ENCODE measurements at places on chromosomes 7 and 10. TPM values are rescaled to one million over a fixed set of nuclear protein-coding genes. Genes with fewer than 3 reads are reported as not detected.

GRCh38 chr7:76069238-76069638 is 21.3 kb downstream of the MDH2 start:
- peak; percentile 96 for DNase-seq

DNA sequence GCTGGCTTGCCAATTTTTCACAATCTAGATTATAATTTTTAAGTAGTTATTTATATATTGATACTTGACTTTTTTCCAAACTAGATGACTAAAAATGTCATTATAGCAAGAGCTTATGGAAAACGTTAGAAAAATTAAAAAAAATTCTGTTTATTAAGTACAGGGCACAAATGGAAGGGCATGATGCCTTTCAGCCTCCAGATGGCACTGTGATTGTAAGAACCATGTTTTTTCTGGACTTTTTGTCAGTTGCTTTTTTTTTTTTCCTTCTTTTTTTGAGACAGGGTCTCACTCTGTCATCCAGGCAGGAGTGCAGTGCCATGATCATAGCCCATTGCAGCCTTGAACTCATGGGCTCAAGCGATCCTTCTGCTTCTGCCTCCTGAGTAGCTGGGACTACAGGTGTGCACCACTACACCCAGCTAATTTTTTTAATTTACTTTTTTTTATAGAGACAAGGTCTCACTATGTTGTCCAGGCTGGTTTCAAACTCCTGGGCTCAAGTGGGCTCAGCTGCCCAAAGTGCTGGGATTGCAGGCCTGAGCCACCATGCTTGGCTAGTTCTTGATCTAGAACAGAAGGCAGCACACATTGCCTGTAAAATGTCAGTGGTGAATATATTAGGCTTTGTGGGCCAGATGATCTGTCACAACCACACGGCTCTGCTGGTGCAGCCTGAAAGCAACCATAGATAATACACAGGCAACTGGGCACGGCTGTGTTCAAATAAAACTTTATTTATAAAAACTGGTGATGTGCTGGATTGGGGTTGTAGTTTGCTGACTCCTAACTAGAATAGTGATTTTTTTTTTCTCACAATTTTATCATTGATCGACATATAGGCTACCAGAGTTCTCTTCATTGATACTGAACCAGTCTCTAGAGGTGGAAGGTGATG is 27.4 kb downstream of the UCMA start:
- no peak for DNase-seq

- peak; percentile 71 for DNase-seq
These were observed 122.3 kb downstream of the PPP1R3A start for GRCh38 chr7:113796557-113796956.

- peak; percentile 22 for DNase-seq
These were observed 499 bp downstream of the GAL3ST4 start for GRCh38 chr7:100167912-100168323.

GRCh38 chr7:129970816-129971215 is 18.1 kb upstream of the UBE2H start:
- no peak for DNase-seq

DNA sequence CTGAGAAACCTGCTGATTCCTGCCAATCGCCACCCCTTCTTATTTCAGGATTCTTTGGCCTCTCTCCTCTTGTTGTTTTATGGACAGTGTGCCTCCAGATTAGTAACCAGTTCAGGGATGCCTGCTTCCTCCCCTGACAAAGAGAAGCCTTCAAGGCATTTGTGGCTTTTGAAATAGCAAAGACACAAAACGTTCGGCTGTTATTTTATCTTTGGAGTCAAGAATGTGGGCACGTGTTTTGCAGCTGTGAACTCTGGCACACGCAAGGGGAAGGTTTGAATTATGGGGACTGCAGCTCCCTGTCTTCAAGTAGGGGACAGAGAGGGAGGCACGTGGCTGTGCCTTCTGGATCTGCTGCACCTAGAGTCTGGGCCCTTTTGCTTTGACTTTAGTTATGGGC is 157.9 kb upstream of the GRB10 start:
- peak; percentile 85 for DNase-seq

DNA sequence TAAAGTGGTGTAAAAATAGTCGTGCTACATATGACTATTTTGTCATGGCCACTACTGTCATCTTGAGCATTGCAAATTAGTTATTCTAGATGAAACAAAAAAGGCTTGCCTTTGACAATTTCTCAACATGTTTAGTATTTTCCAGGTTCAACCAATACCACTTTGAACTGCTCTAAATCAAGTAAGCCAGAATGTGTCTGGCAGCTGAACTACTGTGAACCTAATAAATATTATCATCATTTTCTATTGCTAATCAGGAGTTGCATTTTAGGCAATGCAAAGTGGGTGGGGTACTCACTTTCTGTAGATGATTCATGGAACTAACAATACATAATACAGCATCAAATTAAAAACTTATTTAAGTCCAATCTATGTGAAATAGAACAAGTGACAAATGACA is 877.2 kb downstream of the CNTNAP2 start:
- DNase-seq = no peak

GRCh38 chr10:83957168-83957947 is 182.0 kb upstream of the GHITM start:
- DNase-seq = no peak

- peak; percentile 71 for DNase-seq
These were observed 267.4 kb downstream of the ADK start for GRCh38 chr10:74418285-74418872.

DNA sequence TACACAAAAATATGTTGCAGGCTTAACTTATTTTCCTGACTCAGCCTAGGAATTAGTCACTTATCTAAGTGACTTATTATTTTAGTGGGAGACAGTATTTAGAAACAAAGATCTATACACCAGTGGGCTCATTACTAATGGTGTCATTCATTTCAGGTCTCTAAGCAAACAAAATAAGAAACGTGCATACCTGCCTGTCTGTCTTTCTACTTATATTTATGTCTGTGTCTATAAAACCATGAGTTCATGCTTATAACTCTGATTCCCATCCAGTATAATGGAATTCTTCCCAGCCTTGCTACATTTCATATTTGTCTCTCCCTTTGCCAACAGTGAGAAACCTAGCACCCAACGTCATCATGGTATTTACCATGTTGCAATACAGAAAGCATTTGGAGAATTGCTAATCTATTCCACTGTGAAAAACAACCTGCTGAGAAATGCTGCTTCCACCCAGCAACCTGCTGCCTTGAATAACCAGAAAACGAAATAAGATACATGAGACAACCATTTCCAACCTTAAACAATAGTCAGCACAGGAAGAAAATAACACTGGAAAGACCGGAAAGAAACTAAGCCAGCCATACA is 501.0 kb downstream of the GLRX3 start:
- DNase-seq = no peak

GRCh38 chr7:37108615-37109014 is 340.0 kb downstream of the ELMO1 start:
- no peak for DNase-seq

DNA sequence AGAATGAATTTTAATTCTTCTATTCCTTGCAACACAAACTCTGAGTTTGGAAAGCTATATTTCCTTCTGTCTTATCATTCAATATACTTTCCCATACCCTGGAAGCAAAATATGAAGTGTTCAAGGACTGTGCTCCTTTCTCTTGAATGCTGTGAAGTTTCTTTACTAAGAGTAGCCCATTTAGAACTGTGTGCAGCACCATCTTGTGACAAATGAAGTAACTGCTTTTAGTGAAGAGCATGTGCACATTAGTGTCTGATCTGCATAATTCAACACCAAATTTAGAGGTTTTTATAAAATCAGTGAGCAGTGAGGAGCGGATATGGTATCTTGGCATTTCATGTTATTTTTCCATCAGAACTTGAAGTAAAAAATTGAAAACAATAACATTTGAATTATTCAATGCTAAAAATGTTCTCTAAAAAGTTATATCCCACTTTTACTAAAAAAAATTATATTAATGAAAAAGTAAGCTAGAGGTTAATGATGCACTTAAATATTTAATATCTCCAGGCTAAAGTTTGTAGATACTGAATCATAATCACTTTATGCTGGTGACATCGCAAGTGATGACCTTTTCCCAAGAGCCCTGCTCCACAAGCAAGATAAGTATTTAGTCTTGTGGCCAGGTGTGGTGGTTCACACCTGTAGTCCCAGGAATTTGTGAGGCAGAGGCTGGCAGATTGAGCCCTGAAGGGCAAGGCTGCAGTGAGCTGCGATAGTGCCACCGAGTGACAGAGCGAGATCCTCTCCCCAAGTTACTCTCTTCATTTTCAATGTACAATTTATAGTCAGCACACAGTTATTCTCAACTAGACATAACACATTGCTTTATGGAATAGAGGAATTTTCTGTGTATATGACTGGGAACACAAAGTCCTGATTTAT is 108.8 kb upstream of the PCLO start:
- peak; percentile 37 for DNase-seq

DNA sequence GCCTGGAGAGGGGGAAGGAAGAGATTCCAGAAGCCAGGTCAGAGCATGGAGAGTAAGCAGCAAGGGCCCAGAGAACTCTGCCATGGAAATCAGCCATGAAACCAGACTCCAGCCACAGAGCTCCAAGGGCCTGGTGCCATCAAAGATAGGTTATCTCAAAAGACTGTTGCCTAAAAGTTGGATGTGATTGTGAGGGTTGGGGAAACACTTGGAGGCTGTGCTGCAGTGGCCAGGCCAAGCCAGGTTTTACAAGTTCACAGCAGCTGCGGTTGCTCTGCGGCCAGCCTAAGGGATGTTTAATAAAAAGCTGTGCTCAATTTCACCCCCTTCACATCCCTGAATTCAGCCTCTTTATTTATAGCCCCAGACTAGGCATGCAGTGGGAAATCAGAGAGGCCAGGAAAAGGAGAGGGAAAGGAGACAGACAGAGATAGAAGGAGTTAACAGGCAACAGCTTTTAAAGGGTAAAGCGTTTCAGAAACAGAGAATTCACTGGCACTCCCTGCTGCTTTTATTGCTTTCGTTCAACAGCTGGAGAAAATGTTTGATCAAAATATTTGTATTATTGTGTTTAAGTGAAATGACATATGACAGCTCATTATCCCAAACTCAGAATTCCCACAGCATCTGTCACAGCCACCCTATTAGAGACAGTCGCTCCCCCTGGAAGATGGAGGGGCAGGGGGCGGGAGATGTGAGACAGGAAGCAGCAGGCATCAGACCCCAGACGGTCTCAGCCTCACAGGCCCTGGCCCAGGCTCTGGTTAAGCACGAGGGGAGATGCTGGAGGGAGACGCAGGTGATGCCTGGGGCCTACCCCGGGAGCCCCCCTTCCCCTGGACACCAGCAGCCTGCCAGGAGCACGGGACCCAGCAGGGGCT is 140.1 kb downstream of the GLI3 start:
- DNase-seq = peak; percentile 11

- no peak for DNase-seq
These were observed 162.3 kb downstream of the CCDC3 start for GRCh38 chr10:12838995-12839927.

- DNase-seq = peak; percentile 48
These were observed 255.3 kb downstream of the FZD1 start for GRCh38 chr7:91519241-91520158.

DNA sequence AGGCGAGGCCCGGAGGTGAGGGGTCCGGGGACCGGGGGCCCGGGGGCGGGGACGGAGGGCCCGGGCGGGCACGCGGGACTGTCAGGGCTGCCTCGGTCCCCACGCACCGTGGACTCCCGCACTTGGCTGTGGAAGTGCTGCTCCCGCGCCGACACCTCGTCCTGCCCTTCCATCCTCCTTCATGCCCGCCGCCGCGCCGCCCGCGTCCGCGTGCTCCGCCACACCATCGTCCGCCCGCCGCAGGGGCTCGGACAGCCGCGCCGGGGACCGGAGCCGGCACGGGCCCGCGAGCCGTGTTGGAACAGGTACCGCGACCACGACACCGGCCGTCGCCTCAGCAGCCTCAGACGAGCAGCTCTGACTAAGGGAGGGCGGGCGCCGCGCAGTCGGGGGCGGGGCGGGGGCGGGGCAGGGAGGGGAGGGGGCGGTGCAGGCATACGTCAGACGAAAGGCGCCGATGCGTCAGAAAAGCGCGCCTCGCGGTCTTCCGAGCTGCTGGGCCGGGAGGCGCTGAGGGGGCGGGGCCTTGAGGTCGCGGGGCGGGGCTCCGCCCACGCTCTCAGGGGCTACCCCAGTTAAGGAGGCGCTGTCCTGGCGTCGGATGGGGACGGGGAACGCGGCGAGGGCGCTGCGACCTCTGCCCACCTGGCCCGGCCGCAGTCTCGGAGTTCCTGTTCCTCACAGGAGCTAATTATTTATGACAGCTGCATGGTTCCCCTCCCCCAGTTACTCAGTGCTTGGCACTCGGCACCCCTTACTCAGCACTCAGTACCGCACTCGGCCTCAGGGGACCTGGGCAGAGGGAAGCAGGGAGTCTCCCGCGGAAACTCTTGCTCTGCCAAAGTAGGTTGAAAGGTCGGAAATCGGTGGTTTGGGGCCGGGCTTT is at the start of gene LMBR1:
LMBR1 (minus strand) TSS at position 363 of the 886 bp plus-strand sequence; CDS start at position 173, 190 bp downstream.
- peak; percentile 88 for DNase-seq

DNA sequence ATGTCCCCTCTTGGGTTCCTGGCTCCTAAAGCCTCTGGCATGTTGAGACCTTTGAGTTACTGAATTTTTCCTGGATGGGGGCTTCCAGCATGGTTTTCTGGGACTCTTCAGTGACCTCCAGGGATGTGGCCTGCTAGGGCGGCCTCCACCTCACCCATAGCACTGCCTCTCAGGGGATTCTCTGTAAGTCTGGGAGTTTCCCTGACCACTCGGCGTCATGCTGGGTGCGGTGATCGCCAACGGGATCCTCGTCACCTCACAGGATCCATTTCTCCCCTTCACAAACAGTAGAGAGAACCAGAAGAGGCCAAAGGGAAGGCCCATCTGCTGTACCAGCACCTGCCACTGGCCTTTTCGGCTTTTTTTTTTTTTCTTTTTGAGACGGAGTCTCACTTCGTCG is 84.3 kb downstream of the NPTX2 start:
- no peak for DNase-seq

- no peak for DNase-seq
These were observed 91.4 kb downstream of the WDFY4 start for GRCh38 chr10:48776005-48776522.

GRCh38 chr10:67818323-67818722 is 19.7 kb downstream of the DNAJC12 start:
- DNase-seq = peak; percentile 86

DNA sequence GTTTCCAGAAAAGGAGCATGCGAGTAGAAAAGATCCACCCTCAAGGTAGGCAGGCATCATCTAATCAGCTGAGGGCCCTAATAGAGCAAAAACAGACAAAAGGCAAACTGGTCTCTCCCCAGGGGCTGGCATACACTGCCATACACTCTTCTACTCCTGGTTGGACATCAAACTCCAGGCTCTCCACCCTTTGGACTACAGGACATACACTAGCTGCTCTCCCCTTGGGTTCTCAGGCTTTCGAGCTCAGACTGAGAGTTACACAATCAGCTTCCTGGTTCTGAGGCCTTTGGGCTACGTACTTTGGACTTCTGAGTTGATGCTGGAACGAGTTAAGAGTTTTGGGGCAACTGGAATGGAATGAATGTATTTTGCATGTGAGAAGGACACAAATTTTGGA is 50.9 kb upstream of the TM9SF3 start:
- no peak for DNase-seq

Gene C7orf57
- total RNA-seq = 0.62 TPM

Gene TWNK
- 5.4 TPM for total RNA-seq

Gene ANKRD1
- 40.0 TPM for total RNA-seq

Gene GIMAP6
- total RNA-seq = not detected

Gene CTAGE8
- 0.05 TPM for total RNA-seq

Gene TM9SF3
- total RNA-seq = 77.3 TPM

Gene KLHDC10
- 36.6 TPM for total RNA-seq

Gene PNLIPRP3
- total RNA-seq = not detected

Gene TMEM176A
- 0.34 TPM for total RNA-seq

Gene GDF2
- not detected for total RNA-seq

Gene CYP26A1
- total RNA-seq = not detected

Gene MMP21
- 0.05 TPM for total RNA-seq

Gene IGFBP3
- 20.1 TPM for total RNA-seq

Gene CFAP46
- not detected for total RNA-seq
